Fibroblast of skin of back (primary cell): ENCODE measurements at places on chromosomes 6 and 20.

- DNase-seq: no peak
Observed at GRCh38 chr20:58044286-58044685, 184.2 kb downstream of the ANKRD60 start.

DNA sequence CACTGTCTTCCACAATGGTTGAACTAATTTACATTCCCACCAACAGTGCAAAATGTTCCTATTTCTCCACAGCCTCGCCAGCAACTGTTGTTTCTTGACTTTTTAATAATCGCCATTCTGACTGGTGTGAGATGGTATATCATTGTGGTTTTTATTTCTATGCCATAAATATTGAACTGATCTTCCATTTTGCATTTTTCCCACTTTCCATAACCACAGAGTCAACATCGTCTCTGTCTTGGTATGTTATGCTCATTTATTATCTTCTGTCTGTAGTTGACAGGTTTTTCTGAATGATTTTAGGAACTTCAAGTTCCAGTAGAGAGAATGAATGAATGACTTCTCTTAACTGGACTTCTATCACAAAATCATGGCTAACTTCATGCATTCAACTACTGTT is 259.8 kb downstream of the UST start:
- no peak for DNase-seq

DNA sequence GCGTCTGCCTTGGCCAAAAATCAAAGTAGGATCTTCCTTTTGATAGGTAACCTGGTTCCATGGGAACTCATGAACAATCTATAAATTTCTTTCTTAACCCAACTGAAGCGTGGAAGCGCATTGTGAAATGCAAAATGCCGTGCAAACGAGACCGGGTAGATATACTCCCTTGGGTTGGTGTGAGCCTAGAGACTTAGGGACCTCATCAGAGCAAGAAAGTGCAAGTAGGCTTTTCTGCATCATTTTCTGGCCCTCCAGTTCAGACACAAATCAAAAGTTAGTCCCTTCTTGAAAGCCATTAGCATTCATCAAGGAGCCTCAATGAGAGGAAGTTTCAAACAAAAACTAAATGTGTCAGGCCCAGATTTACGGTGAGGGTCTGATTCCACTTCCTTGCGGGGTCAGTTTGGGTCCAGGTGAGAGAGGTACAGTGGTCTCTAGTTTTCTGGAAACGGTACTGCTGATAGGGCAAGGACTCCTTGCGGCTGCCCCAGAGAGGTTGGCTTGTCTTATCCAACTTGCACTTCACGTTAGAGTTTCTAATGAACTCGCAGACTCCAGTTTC is 5.3 kb upstream of the ZNF184 start:
- DNase-seq: peak; percentile 10

- peak; percentile 87 for DNase-seq
Observed at GRCh38 chr6:130018292-130018743, at the start of gene L3MBTL3. L3MBTL3 (plus strand) TSS chr6:130018581; CDS start chr6:130042700, 24,119 bp downstream.

DNA sequence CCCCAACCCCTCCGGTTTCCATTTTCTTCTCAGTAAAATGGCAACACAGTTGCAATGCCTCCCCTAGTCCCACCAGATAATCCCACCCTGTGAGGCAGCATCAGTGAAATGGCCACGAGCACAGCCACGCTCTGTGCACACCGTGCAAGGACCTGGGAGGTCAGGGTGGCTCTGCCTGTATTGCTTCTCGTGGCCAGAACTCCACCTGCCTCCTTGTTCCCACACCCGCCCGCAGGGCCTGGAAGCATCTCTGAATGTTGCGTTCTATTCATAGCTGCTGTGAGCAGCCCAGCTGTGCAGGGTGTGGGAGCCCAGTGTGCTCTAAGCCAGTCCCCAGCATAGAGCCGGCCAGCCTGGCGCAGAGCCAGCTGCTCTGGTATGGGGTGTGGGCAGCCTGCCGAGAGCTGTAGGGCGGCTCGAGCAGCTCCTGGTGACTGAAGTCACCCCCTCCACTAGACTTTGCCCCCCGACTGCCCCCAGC is 161.1 kb downstream of the DLL1 start:
- no peak for DNase-seq
